CD4-positive, alpha-beta T cell treated with Interleukin-17A for 4 hours (primary cell): ENCODE measurements at places on chromosomes 5 and 9.

DNA sequence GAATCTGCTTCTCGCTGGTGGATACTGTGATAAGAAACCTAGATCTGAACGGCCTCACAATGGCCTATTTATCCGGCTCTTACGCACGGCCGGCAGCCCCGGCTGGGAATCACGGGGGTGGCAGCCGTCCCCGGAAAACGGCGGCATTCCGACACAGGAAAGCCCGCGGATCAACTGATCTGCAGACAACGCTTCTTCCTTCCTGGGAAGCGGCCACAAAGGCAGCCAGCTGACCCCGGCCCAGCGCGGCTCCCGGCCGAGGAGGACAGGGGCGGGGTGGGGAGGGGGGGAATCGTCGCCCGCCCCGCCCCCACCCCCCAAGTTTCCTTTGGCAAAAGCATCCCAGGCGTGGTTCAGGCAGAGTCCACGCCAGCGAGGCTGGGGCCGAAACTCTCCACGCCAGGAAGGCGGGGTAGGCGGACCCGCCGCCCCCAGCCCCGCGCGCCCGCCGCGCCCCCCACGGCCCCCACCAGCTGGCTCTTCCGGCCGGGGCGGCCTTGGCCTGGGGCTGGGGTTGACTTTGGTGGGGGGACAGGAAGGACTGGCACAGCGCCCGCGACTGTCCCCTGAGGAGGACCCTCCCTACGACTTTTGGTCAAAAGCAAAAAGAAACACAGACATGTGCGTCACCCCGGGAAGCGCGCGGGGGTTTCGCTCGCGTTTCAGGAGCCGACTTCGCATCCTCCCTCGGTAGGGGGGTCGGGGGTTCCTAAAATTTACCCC is 247.7 kb upstream of the ANKRD55 start:
- peak; percentile 61 for DNase-seq

GRCh38 chr5:35880156-35880555 is 23.5 kb downstream of the IL7R start:
- no peak for DNase-seq

DNA sequence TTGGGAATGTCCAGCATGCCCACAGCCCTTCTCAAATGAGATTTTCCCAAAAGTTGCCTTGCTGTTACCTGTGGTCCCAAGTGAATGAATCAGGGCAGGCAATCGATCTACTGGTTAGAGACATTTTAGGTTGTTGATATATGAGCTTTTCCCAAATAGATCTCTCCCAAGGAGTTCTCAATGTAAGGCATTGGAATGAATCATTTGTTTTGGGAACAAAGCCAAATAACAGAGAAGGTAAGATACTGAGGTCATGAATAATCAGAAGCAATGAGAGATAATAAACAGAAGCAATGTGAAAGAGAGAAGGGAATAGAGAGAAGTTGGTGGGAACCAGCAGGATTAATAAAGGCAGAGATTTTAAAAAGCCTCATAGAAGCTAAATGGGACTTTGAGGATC is 93.6 kb upstream of the FER start:
- no peak for DNase-seq

- no peak for DNase-seq
Measured at GRCh38 chr5:445591-445990, 2.6 kb downstream of the EXOC3 start.

GRCh38 chr5:1204693-1205242 is 3.4 kb downstream of the SLC6A19 start:
- DNase-seq = no peak
